ENCODE measurements at places on chromosomes 1 and 21. TPM values are rescaled to one million over a fixed set of nuclear protein-coding genes. Genes with fewer than 3 reads are reported as not detected.

DNA sequence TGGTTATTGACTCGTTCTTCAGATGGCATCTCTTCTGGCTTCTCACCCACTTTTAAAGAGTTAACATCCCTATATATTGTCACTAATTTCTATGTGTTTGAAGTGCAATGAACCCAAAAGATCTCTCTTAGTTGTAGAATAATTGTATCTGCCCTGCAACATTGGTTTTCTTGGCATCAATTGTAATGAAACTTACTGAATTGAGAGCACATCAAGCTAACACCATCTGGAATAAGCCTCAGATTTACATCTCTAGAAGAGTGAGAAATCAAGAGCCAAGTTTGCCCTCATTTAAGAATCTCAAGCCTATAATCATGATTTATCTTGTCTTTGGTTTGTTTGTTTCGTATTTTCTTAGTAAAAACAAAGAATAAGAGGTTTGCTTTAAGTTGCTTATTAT lies 372.6 kb upstream of the LRRC7 start:
- no peak for DNase-seq

GRCh38 chr1:58432851-58433668 lies 113.5 kb downstream of the OMA1 start:
- no peak for DNase-seq

GRCh38 chr1:66940981-66941380 lies 16.2 kb downstream of the MIER1 start:
- no peak for DNase-seq

DNA sequence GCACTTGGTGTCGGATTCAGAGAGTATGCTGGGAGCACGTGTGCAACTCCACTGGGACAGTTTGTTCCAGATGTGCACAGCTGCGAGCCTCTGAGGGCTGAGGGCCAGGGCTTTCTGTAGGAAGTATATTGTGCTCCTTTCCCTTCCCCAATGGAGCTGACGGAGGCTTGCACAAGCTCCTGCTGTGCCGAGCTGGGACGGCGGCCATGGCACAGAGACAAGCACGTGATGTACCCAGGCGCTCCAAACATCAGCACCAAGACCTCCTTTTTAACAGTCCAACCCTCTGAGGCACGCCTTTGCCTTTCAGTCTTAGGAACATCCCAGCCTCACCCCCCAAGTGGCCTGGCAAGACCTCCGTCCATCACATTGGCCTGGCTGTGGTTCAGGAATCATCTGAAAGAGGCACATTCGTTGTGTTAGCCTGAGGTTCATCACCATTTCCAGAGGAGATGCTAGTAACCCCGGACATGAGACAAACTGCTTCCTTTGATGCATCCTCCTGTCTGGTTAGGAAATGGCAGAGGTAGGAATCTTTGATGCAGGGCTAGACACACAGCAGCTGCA lies 339.2 kb upstream of the KAZN start:
- peak; percentile 72 for DNase-seq

GRCh38 chr21:33968080-33968994 lies 52.7 kb upstream of the ATP5PO start:
- peak; percentile 15 for DNase-seq

The CELA2B gene
- total RNA-seq = not detected

GRCh38 chr1:6359216-6360116 lies 34.1 kb downstream of the ACOT7 start:
- peak; percentile 89 for DNase-seq

The CYP2J2 gene
- total RNA-seq = 53.9 TPM

DNA sequence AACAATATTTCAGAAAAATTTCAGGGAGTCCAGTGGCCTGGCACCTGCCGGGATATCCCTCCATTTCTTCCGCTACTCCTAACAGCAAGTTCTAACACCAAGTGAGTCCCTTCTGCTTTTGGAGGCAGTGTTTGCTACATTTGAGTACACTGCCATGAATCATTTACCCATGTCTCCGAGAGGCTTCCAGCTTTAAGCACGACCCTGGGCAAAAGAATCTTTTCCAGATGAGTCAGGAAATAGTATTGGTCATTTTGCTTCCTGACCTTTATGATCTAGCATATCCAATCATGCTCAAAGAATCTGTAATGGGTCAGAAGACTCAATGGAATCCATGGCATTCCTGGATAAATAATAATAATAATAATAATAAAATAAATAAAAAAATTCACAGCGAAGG lies 60.7 kb upstream of the FMN2 start:
- no peak for DNase-seq

The PLA2G5 gene
- total RNA-seq = 0.60 TPM

GRCh38 chr1:222643606-222643937 lies 25.7 kb downstream of the MIA3 start:
- no peak for DNase-seq

The VAMP3 gene
- total RNA-seq = 91.8 TPM

- DNase-seq = no peak
Observed at GRCh38 chr1:36871146-36871971, 163.0 kb downstream of the GRIK3 start.

All from transverse colon (tissue), 4 donors.